ENCODE measurements at places on chromosomes 6 and 20.

DNA sequence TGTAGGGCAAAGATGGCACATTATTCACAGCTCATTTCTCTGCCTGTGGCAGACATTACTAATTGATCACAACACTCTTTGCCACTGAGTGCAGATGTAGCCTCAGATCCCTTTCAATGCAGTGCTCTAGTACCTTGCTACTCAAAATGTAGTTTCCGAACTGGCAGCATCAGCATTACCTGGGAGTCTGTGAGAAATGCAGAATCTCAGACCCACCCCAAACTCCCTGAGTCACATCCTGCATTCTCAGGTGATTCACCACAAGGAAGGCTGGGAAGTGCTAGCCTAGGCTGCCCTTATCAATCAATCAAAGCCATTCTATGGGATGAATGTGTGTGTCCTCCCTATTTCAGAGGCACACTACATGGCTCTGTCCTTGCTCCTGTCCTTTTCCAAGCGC, 58.5 kb downstream of the PCNA start:
- DNase-seq: no peak

- no peak for DNase-seq
These were observed 46.7 kb upstream of the PKIB start for GRCh38 chr6:122563364-122564052.

DNA sequence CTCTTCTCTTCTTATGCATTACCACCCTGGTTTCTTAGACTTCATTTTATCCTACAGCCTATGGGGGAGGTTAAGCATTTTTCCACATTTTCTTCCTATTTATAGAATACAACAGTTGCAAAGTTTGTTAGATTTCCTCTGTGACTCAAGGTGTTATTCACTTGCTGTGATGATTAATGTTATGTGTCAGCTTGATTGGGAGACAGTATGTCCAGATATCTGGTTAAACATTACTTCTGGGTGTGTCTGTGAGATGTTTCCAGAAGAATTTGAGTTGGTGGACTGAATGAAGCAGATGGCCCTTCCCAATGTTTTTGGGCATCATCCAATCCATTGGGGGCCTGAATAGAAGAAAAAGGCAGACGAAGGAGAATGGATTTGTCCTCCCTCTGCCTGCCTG, 131.3 kb downstream of the C6orf118 start:
- peak; percentile 35 for DNase-seq

GRCh38 chr6:143271024-143271423, 179.5 kb downstream of the ADAT2 start:
- DNase-seq: peak; percentile 96

- DNase-seq: no peak
These were observed 8.0 kb downstream of the DACT2 start for GRCh38 chr6:168311410-168312124.

DNA sequence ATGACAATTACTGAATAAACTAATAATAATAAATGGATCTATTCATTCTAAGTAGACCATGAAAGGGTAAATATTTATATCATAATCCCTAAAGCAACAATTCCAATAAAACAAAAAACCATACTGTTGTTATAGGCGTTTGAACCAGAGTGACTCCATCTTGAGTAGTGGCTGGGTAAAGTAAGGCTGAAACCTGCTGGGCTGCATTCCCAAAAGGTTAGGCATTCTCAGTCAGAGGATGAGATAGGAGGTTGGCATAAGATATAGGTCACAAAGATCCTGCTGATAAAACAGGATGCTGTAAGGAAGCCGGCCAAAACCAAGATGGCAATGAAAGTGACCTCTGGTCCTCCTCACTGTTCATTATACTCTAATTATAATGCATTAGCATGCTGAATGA, 8.3 kb downstream of the OR2H1 start:
- no peak for DNase-seq

DNA sequence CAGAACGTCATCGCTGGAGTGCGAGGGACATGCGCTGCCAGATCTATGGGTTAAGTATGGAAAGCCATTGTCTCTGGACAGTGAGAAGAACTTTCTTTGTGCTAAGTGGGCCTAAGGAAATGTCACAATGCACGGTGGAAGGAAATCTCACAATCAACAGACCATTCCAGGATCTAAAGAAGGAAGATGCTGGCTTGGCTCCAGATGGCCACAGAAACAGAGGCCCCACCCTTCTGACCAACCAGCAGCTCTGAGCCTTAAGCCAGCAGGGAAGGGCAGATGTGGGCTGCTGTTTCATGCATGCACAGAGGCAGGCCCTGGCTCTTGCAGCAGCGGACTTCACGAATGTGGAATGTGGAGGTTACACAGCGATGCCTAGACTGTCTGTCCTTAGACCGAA, 156.3 kb downstream of the SOBP start:
- DNase-seq: no peak

- peak; percentile 4 for DNase-seq
These were observed at the start of gene SLC35D3 for GRCh38 chr6:136921936-136922684. TSS of gene SLC35D3 (plus strand) at chr6:136922301. CDS start at chr6:136922429, 128 bp downstream.

DNA sequence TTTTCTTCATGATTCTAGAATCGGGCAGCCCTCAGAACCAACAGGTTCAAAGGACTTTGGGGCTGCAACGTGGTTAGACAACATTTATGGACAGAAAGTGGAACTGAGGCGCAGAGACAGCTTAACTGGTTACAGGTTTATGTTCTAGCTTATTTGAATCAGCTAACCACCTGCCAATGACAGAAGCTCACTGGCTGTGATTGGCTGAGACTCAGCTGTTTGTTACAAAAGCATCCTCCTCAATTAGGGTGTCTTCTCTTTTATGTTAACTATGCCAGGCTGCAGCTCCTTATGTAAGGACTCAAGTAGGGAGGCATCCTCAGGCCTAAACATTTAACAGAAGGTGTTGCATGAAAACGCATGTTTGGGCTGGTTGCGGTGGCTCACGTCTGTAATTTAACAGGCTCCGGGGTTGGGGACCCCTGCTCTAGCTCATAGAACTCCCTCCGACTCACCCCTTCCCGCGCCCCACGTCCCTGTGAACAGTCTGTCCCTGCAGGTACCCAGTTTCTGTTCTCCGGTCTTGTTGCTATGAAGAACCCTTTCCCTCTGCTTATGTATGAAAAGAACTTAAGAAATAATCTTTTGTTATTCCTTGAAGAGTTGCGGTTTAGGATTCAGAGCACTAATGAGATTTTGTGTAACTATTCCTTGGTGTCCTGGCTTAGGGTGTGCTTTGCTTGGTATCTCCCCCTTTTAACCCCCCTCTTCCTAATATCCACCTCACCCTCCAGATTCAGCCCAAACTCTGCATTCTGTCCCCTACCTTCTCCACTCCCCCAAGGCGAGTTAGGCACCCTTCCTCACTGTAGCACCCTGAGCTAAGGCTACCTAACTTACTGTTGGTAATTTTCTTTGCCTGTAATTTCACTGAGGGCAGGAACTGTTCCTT, 1.2 kb upstream of the TMEM181 start:
- no peak for DNase-seq

DNA sequence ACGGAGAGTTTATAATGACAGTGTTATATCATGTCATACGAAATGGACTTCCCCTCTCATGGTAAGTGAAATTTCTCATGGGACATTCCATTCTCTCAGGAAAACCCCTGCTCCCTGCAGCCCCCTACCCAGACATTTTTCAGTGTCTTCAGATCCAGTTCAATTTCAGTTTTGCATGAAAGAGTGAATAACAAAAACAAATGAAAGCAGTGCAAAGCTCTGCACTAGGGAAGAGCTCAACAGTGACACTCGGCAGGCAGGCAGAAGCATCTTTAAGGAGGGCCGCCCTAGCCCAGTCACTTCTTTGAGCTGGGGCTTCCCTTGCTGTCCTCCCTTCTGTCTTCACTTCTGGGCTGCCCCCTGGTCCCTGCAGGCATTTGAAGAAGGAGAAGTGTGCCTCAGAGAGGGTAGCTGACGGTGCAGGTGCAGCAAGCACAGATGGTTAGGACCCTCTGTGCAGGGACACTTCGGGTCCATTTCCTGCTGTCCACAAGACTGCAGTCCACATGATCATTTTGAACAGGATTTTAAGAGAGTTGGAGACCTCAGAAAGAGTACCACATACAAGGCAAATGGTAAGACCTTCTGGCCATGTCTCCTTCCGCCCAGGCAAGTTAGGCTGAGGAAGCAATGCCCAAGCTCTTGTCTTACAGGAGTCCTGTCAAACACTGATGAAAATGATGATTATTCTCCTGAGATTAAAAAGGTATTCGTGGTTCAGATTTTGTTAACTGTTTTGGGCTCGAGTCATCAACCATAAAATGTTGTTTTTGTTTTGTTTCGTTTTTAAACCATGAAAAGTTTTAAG, 5.4 kb upstream of the DUSP22 start:
- DNase-seq: no peak

- no peak for DNase-seq
These were observed 51.9 kb downstream of the HIVEP2 start for GRCh38 chr6:142893088-142893487.

DNA sequence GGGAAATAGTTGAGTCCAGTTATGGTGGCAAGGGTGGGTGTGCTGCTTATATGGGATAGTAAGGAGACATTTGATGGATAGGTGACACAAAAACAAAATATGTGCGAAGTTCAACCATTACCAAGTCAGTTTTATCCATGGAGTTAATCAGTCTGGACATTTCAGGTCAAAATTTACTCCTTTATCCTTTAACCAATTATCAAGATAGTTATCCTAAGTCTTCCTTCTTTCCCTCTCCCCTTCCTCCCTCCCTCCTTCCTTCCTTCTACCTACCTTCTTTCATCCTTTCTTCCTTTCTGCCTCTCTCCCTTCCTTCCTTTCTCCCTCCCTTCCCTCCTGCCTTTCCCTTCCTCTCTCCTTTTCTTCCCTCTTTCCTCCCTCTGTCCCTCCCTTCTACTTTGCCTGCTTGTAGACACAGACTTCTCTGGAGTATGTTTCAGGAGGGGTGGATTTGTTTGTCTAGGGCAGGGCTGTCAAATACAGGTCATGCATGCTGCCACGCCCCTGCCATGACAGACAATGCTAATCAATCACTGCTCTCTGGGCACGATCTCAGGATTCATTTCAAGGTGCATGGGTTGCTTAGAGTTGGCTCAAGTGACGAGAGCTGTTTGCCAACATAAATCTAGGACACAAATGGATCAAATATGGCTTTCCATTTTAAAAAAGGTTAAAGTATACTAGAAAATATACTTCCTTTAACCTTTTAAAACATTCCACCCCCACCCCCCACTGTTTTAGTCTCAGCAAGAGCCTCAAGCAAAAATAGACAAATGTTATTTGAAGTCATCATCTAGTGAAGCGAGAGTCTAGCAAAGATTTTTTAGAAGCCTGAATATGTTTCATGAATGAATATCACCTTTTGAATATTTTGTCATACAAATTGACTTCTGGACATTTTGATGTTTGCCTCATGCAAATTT, 281.6 kb upstream of the CITED2 start:
- DNase-seq: no peak

DNA sequence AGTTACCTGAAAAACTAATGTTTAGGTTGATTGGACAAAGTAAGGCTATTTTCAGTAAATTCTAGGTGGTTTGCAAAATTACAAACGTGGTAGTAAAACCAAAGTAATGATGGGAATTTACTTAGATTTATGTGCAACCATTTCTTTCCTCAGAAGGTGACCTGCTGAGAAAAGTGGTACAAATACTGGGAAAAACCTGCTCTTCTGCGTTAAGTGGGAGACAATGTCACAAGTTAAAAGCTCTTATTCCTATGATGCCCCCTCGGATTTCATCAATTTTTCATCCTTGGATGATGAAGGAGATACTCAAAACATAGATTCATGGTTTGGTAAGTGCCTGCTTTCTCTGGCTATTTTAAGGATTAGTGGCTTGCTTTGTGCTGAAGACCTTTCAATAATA, 18.2 kb downstream of the TPX2 start:
- DNase-seq: no peak

DNA sequence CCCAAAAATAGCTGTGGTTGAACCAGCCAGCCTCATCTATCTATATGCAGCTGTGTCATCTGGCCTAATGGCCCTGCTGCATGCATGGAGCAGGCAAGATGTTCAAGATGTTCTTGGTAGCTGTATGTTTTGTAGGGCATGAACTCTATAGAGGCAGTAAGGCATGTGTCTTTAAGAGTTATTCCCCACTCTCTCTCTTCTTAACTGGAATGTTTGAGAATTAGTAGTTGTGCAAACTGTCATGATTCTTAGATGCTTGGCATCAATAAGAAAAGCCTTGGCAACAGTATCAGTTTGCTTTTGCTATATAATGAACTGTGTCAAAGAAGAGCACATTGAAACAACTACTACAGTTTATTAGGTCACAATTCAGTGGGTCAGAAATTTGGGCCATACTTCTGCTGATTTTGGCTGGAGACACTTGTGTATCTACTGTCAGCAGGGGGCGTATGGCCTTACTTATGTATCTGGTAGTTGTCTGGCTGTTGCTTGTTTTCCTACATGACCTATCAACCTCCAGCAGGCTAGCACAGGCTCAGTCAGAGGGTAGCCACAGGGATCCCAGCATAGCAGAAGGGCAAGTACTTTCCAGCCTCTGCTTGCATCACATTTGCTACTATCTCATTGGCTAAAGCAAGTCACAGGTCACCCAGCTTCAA, 56.1 kb upstream of the LAMP5 start:
- DNase-seq: peak; percentile 20

DNA sequence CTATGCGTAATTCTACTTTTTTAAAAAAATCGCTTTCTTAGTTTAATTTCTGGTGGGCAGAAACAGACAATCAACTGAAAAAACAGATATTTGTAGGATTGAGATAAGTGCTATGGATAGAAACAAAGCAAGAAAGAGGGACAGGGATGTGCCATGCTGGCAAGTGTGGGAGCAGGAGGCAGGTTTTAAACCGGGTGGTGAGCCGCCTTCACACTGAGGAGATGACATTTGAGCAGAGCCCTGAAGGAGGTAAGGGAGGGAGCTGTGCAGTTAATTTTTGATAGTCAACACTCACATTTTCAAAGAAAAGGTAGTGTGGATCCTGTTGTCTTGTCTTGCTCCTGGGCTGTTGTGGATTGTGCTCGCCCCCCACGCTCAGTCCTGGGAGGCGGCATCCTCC, 46.8 kb upstream of the TMEM217 start:
- no peak for DNase-seq

DNA sequence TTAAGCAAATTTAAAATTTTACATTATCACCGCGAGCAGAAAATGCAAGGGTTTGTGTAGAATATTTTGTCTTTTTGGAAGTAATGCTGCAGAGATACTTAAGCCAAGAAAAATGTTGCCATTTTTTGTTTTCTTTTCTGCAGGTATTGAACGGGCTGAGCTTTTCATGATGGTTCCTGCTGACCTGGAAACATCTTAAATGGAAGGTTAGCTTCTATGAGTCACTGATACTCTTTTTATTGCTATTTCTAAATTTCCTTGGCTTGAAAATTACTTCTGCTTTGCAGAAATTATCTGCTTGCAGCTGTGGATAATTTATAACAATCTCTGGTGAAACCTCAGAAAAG, 12.7 kb downstream of the SYTL3 start:
- no peak for DNase-seq

DNA sequence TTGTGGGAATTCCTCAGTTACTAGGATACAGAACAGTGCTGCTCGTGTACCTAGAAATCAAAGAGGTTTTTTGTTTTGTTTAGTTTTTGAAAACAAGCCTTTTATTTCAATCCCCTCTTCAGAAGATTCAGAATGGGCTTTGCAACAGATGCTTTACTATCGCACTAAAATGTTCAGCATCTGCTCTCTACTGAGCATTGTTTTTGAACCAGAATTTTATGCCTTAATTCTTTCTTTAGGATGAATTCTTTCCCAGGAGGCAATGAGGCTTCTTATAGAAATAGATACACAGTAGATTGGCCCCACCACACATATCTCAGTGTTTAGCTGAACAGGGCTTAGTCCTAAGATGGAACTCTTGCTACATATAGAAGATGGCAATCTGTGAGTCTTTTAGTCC, 95.9 kb upstream of the SPACA1 start:
- no peak for DNase-seq

GRCh38 chr6:3325210-3325609, 66.5 kb downstream of the PSMG4 start:
- DNase-seq: peak; percentile 56
